Psoas muscle (tissue), 8 donors: ENCODE measurements at places on chromosomes 2 and 18. TPM values are rescaled to one million over a fixed set of nuclear protein-coding genes. Genes with fewer than 3 reads are reported as not detected.
A peak's percentile ranks its signal among the peaks of the same experiment; 100 is the strongest.

DNA sequence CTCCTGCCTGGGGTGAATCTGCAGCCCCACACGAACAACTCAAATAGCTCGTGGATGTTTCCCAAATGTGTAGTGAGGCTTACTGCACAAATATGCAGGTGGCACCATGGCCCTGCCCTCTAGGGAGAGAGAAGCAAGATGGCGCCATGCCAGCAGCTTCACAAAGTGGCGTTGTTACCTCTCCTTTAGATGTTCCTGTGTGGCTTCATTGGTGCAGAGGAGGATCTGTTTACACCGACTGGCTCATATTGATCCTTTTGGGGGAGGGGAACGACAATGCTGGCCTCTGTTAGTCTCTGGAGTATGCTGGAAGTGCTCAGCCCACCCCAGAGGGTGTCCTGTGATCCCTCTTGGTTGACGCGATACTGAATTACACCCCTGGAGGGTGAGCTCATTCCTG lies 99.5 kb upstream of the GATA6 start:
- DNase-seq: no peak

The LRP1B gene
- polyA plus RNA-seq: 0.33 TPM

The FAP gene
- polyA plus RNA-seq: 0.96 TPM

The ZNF24 gene
- 16.0 TPM for polyA plus RNA-seq

- no peak for DNase-seq
These were observed 231.3 kb upstream of the ZC3H15 start for GRCh38 chr2:186254759-186255158.

- DNase-seq: no peak
These were observed 185.1 kb upstream of the CNTNAP5 start for GRCh38 chr2:123840016-123840415.

DNA sequence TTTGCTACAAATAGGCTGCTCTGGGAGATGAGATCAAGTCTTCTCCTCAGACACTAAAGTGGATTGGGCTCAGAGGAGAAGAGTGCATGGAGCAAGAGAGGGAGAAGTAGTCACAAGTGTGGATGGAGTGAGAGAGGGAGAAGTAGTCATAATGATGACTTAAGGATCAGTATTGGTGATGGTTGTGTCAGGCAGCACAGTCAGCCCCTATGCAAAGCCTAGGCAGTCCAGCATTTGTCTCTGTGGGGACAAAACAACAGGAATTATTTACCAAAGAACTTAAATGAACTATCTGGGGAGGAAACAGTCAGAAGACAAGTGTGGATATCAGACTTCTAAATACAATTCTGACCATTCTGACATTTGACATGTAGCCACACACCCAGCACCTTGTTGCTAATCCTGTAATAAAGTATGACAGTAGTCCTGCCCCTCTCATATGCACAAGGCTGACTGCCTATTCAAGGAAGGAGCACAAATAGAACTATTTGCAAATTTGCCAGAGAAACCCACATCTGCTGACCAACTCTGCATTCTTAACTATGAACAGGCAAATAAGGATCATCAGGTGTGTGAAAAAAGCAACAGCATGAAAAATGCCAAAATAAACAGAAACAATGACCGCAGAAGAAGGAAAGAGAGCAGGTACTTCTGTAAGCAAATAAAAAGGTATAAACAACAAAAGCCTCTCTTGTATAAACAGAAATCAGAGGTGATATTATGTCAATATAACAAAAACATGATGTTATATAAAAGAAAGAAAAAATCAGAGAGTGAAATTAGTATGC lies 1597.9 kb upstream of the ACVR2A start:
- no peak for DNase-seq

GRCh38 chr18:23958036-23958435 lies 56.5 kb upstream of the TTC39C start:
- DNase-seq: peak; percentile 72

GRCh38 chr2:224032283-224032682 lies 6.8 kb downstream of the SERPINE2 start:
- no peak for DNase-seq

The STARD6 gene
- not detected for polyA plus RNA-seq

The NTSR2 gene
- polyA plus RNA-seq: 0.82 TPM

DNA sequence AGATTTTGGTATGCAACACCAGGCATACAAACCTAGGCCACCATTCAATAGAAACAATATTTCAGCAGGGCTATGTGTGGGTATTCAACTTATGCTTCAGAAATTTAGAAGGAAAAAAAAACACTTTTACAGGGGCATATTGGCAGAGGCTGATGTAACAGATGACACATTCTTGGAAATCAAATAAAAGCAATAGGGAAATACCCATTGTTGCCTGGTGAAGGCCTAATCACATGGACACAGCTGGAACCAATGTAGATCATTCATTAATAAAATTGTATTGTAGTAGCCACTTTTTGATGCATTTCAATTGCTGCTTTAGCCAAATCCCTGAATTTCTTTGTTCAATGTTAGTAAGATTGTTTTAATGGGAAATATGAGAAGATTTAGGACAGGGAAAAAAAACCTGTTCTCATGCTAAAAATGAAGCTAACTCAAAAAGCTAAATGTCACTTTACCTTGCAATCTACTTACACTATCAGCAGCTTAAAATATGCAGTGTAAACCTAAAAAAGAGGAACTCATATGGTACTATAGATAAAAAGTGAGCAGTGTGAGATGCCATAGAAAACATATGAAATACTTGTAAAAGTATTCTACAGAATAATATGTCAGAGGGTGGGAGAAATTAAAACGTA lies 289.4 kb downstream of the ZEB2 start:
- DNase-seq: no peak

DNA sequence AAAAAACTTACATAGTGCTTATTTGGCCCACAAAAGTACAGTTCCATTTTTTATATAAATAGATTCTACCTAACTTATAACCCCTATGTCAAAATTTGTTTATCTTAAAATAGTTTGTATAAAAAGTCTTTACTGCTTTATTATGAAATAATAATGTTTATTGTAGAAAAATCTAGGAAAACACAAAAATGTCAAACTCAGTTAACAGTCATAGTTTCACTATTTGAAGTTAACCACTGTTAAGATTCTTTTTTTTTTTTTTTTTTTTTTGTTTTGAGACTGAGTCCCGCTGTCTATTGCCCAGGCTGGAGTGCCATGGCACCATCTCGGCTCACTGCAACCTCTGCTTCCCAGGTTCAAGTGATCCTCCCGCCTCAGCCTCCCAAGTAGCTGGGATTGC lies 26.5 kb upstream of the ABI2 start:
- no peak for DNase-seq
